Stimulated activated CD4-positive, alpha-beta T cell treated with anti-CD3 and anti-CD28 coated beads, Interleukin-15, amount 100 ng/mL, for 24 hours (primary cell): ENCODE measurements at places on chromosomes 13 and 19.
A peak's percentile ranks its signal among the peaks of the same experiment; 100 is the strongest.

- DNase-seq: no peak
Measured at GRCh38 chr13:26951581-26952177, 191.1 kb upstream of the GPR12 start.

- DNase-seq: peak; percentile 63
Measured at GRCh38 chr19:10551698-10552301, 8.1 kb downstream of the ATG4D start.

DNA sequence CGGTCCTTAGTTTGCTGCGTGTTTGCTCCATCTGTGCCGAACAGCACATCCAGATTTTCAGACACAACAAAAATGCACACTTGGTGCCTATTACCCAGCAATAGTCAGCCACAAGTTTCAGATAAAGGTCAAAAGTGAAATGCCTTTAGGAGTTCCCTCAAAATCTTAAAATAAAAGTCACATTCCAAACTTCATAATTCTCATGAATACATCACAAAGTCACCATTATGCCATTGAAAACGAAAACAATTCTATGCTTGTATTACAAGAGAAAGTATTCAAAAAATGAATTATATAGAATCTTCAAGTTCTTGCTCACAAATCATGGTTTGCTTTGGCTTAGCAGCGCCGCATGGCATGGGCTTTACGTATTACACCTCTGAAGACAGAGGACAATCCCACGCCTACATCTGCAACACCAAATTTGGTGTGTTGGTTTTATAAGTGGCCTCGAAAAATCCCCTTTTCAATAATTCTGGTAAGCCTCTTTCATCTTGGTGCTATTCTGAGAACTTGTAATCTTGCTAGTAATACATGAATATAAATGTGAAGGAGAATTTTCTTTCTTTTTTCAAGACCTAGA lies 26.6 kb downstream of the COL4A1 start:
- peak; percentile 20 for DNase-seq

DNA sequence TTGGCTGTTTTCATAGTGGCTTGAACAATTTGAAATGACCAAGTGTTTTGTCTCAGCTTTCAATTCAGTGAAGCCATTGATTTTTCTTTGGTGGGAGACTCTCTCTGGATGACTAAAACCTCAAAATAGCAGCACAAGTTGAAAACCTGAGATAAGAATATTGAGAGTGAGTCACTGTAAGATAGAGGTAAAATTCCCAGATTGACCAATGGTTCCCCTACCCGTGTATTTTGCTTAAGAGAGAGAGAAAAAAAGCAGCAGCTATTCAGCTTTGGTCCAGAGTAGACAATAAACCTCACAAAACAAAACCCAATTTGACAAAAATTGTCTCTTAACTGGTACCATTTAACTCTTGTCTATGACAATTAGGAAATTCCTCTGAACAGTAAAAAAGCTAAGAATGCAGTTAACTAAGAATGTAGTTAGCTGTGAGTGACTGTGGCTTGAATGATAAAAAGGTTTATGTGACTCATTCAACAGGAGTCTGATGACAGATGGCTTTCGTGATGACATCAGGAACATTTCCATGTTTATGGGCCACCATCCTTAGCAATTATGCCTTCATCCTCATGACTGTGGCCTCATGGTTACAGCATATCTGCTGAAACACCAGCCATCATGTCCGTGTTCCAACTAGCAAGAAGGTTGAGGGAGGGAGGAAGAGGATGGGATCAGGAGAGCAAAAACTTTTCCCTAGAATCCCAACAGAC lies 356.9 kb downstream of the NDFIP2 start:
- no peak for DNase-seq

GRCh38 chr13:29452773-29453616 lies 142.5 kb downstream of the SLC7A1 start:
- DNase-seq: no peak

DNA sequence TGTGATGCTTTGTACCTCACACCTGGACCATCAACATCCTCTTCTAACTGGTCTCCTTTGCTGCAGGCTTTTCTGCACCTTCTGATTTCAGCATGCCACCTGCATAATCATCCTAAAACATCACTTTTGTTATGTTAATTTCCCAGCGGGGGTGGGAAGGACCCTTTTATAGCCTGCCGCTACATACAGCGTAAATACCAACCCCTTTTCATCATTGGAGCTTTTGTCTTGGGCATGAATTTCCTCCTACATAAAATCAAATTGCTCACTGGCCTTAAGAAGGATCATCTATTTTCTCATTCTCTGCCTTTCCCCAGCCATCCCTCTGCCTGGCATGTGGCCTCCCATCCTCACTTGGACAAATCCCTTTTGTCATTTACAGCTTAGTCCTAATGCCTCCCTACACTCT lies 124.7 kb downstream of the RBM26 start:
- DNase-seq: no peak

DNA sequence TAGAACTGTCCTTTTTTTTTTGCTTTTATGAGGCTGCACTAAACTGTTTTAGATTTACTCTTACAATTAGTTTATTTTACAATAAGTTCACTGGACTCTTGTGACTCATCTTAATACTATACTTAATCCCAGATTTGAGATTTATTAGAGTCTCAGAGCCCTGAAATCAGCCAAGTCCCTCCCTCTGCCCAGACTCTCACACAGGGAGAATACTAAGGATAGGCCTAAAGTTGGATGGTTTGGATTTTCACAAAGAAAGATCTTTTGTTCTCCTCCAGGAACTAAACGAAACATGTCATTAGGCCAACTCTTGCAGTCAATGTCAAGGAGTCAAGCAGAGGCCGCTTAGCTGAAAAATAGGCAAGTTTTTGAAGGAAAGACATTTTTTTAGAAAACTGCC lies 42.7 kb upstream of the MIR17HG start:
- DNase-seq: no peak

DNA sequence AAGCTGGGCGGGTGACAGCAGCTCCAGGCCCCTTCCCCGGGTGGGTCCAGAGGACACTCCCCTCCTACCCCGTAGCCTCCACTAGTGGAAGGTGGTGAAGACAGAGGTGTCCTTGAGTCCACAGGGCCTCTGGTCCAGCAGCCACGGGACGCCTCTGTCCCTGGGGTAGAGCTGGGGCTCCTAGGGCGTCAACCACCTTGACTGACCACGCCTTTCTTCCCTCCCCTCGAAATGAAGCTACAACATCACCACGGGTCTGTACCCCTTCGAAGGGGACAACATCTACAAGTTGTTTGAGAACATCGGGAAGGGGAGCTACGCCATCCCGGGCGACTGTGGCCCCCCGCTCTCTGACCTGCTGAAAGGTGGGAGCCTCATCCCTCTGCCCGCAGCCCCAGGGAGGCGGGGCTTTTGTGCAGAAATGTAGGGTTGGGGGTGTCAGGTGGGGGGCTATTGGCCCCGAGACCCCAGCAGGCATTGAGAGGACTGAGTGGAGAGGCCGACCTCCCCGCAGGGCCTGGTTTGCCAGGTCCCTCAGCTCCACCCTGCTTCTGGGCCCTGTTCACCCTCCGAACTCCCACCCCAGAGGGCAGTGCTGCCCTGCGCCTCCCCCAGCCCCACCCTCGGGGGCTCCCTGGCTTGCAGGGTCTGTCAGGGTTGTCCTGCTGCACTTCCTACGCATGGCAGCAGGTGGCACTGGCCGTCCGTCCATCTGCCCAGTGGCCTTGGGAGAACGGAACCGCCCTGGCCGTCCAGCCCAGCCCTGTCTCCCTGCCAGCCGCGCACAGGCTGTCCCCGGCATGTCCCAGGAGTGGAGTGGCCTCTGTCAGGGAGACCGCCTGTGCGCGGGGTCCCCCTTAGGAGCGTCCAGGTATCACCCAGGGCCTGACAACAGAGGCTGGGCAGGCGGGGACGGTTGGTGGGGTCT lies 15.7 kb downstream of the STK11 start:
- no peak for DNase-seq

DNA sequence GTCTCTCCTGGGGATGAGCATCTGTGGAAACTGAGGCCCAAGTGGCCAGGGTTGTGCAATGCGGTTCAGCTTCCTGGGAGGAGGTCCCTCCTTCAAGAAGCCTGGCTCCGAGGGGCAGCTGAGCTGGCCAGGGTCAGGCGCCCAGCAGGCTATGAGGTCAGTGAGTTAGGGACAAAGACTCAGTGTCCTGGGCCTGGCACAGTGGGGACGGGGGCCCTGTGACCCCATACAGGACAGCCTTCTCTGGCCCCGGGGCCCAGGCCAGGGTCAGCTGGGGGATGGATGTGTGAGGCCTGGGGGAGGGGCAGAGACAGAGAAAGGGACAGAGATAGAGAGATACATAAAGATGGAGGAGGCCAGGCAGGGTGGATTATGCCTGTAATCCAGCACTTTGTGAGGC lies 3.0 kb upstream of the IL12RB1 start:
- DNase-seq: no peak

DNA sequence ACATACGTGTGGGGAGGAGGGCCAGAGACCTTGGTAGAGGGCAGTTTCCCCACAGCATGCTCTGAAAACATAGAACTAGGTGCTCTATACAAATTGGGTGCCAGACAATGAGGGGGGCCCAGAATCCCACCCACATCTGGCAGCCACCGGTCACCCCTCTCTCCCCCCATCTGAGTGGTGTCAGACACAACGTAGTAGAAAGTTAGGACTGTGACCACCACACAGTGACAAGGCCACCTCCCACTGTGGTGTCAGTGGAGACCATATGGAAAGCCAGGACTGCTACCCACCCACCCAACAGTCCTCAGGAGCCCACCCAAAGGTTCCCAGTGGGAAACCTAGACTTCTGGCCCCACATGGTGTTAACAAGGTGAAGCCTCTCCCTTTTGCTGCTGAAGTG lies 2.1 kb upstream of the ATP4B start:
- DNase-seq: no peak

DNA sequence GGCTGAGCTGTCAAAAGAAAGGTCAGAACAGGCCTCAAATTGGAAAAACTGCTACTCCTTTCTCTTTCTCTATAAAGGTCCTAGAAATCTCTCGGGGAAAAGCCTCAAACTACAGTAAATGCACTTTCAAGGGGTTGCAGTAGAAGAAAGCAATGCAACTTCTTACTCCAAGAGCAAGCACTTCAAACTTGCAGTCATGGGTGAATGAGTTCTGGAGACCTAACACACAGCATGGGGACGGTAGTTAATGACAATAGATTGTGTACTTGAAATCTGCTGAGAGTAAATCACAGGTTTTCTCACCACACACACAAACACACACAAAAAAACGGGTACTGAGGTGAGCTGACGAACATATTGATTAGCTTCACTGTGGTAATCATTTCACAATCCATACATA lies 11.8 kb downstream of the TUBGCP3 start:
- DNase-seq: no peak

DNA sequence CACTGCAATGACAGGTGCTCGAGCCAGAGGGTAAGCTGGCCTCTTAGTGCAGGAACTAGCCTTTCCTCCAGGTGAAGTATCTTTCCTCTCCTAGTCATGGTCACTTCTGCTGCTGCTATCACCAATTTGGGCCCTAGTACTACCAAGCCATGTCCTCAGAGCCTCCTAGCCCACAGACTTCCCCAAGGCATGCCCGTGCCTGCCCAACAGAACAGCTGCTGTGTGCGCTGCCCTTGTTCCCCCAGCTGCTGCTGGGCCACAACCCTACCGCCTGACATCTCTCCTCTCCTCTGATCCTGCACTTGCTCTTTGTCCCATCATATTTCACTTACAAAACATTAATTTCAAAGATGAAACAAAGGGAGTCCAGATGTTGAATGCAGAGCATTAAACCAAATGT lies 168.5 kb upstream of the FREM2 start:
- DNase-seq: no peak

GRCh38 chr19:10074153-10074552 lies 12.0 kb upstream of the SHFL start:
- peak; percentile 66 for DNase-seq

- DNase-seq: no peak
Measured at GRCh38 chr13:95564091-95564490, 11.6 kb downstream of the CLDN10 start.

DNA sequence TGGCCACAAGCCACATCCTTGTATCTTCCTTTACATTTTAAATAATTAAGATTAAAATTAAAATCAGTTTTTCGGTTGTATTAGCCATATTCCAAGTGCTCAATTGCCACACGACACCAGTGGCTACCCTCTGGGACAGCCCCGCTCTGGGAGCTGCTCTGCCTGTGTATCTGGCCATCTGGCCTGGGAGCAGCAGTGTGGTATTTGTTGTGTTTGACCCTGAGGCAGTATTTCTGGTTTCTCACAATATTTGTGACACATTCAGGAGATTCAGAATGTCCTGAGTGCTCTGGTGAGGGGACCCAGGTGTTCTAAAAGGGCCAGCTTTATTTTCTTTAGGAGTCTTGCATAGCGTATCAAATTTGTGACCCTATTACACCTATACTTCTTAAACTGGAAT lies 179.0 kb downstream of the SUCLA2 start:
- DNase-seq: no peak

DNA sequence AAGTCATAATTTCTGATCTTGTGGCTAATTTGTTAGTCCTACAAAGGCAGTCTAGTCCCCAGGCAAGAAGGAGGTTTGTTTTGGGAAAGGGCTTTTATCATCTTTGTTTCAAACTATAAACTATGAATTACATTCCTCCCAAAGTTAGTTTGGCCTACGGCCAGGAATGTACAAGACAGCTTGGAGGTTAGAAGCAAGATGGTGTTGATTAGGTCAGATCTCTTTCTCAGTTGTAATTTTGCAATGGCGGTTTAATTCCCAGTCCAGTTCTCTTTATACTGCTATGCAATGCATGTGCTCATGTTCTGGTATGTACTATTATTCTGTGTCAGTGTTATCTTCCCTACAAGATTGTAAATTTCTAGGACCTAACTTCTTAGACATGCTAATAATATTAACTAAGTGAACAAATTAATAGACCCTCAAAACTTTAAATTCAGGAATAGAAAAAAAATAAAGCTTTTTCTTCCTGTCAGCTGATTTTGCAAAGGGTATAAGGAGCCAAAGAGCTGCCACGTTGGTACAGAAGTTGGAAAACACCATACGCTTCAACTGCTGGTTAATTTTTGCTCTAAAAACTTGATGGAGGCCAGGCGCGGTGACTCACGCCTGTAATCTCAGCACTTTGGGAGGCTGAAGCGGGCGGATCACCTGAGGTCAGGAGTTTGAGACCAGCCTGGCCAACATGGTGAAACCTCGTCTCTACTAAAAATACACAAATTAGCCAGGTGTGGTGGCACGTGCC lies 1.3 kb upstream of the DNAJC15 start:
- no peak for DNase-seq

DNA sequence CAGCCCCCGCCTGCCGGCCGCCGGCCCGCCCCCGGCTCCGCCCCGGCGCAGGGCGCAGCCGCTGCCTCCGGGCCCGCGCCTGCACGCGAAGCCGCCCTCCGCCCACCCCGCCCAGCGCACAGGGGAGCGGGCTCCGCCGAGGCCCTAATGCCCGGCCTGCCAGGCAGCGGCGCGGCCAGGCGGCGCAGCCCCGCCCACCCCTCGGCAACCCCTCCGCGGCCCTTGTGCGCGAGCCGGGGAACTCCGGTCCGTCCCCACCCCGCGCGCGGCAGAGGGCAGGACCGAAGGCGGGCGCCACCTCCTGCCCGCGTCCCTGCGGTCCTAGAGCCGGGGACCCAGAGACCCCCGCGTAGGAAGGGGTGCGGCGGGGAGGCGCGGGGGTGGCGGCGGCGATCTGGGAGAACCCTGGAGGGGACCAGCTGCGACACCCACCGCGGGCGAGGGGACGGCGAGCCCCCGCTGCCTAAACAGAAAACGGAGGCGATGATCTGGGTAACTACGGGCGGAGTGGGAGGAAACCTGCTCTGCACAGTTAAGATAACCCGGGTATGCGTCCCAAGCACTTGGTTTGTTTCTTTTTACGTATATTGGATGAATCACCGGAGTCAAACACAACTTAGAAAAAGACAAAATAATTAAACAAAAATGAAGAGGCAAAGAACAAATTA lies 350 bp upstream of the USP12 start:
- DNase-seq: peak; percentile 91
